ENCODE measurements at places on chromosomes 1 and 21. TPM values are rescaled to one million over a fixed set of nuclear protein-coding genes. Genes with fewer than 3 reads are reported as not detected.

Gene TNFRSF8
- not detected for total RNA-seq

Gene OR14A16
- total RNA-seq = not detected

- DNase-seq = no peak
Observed at GRCh38 chr1:15449567-15449966, 7.0 kb upstream of the CELA2A start.

GRCh38 chr1:172867216-172867818, 183.4 kb downstream of the TNFSF18 start:
- no peak for DNase-seq

GRCh38 chr21:38709876-38710275, 95.9 kb upstream of the ETS2 start:
- DNase-seq = no peak

DNA sequence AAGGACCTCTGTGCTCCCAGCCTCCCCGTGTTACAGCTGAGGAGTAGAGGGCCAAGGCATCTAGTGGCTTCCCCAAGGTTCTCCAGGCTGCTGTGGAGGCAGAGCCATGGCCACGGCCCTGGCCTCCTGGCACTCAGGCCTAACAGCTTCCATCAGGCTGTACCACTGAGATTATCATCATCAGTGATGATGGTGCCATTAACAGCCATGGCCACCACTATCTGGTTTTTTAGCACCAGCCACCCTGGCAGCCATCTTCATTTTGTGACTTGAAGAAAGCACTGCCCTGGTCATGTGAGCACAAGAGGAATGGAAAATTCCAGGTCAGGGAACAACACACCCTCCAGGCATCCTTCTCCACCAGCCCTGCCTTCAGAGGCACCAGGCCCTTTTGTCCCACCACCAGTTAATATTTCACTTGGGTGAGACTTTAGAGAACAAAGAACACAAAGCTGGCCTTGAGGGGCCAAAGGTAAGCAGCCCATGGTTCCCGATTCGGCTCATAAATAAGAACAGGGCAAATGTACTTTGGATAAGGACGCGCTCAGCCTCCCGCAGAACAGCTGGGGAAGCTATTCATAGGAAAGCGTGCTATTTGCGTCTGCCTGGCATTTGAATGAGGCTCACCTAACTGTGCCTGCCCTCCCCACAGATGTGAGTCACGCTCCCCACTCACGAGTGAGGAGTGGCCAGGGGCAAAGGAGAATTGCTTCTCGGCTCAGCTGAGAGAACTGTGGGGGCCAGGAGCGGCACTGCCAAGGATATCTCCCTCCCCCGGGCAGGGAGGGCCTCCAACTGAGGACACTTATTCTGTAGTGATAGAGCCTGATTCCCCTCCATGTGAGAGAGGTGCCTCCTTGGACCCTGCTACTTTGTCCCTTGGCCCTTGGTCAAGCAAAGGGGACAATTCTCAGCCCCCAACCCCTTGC, 95.6 kb downstream of the CD58 start:
- DNase-seq = no peak

Measured in PC-3 (cell line).